ENCODE measurements at places on chromosomes 6 and 20.

DNA sequence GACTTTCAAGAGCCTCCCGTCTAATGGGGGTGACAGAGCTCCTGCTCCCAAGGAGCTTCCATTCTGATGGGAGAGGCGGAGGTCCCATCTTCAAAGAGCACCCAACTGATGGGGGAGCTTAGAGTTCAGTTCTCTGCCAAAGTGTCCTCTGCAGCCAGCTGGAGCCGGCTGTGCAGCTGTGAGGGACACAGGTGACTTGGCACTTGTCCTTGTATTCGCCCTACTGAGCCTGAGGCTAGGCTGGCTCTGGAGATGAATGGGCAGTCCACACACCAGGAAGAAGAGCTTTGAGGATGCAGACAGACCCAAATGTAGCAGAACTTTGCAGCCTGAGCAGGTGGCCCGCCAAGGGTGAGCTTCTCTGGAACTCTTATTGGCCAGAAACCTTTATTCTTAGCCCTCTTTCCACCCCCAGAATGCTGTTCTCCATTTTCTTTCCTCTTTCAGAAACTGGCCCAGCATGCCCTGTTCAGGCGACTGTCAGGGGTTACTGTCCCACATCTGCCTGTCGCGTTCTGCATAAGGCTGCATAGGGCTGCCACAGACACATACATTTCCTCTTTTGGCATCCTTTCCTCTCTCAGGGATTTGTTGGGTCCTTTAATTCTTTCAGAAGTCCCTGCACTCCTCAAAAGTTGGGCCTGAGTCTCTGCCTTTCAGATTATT is 108.7 kb upstream of the LRFN2 start:
- no peak for DNase-seq

- no peak for DNase-seq
These were observed 182.4 kb upstream of the MCHR2 start for GRCh38 chr6:100176311-100176950.

- DNase-seq: no peak
These were observed 205.6 kb downstream of the DTNBP1 start for GRCh38 chr6:15457121-15457650.

GRCh38 chr6:385614-386013 is 5.9 kb upstream of the IRF4 start:
- no peak for DNase-seq

DNA sequence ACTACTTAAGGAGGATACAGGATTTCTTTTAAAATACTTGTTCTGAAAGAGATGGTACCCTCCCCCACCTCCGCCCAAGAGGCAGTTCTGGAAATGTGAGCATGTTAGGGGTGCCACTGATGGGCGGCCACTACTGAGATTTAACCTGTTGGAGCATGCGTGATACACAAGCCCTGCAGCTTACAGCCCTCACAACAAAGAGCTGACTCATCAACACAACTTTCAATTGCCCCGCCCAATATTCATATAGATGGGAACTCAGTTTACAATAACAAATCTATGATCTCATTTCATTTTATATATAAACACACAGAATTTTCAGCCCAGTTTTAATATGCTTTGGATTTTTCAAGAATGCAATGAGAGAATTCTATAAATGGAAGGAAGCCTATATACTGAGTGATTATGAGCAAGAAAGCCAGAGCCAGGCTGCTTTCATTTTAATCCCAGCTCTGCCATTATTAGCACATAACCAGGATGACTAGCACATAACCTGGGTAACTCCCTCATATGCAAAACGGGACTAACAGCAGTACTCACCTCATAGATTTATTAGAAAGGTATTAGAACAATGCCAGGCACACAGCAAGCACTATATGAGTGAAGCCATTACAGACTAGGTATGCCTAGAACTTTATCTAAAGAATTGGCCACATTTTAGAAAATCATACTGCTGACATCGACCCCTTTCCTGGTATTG is 45.6 kb upstream of the IPCEF1 start:
- DNase-seq: no peak

GRCh38 chr6:154710689-154711088 is 22.5 kb upstream of the SCAF8 start:
- no peak for DNase-seq

GRCh38 chr6:150146436-150146835 is 3.6 kb downstream of the PPP1R14C start:
- DNase-seq: no peak

- no peak for DNase-seq
These were observed 24.1 kb upstream of the TFAP2D start for GRCh38 chr6:50689210-50689609.

GRCh38 chr6:153873541-153873940 is 165.5 kb upstream of the OPRM1 start:
- no peak for DNase-seq

DNA sequence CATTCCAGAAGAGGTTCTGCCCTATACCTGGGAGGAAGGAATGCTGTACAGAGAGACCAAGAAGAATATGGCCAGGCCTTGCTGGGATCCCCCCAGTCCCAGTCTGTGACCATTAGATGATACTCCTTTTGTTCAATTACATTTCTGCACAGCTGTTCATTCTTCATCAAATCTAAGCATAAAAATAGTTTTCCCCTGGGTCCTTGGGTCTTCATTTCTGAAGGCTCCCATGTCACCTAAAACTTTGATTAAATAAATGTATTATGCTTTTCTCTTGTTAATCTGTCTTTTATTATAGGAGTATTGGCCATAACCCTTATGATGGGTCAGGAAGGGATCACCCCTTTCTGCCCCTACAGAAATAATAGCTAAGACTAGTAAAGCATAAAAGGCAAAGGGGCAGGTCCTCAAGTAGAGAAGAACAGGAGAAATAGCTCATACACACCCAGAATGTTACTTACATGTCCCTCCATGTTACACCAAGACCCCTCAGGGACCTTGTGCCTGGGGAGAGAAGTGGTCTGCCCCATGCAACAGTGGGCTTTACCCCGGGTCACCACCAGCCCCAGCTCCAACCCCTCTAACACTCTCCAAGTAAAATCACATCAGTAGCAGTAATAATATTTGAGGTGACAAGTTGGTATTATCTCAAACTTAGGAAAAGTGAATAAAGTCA is 2.1 kb upstream of the LTA start:
- DNase-seq: no peak

GRCh38 chr6:7905416-7905815 is 5.2 kb downstream of the TXNDC5 start:
- DNase-seq: no peak

- no peak for DNase-seq
These were observed 11.2 kb downstream of the TFAP2D start for GRCh38 chr6:50724381-50725124.

DNA sequence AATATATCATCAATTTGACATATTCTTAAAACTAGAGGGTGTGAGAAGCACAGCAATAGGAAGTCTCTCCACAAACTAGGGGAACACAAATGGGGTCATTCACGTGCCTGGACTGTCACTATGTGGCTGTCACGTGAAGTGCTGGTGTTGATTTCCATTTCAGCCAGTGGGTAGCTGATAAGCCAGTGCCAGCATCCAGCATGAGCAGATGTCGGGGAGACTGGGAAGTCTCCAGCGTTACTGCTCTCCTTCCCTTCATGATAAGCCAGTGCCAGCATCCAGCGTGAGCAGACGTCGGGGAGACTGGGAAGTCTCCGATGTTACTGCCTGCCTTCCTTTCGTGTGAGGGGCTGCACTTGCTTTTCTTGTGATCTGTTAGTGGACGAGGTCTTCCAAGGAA is 5.6 kb upstream of the SLC17A9 start:
- DNase-seq: no peak

GRCh38 chr6:136521427-136521826 is 28.8 kb downstream of the MAP7 start:
- DNase-seq: no peak

- DNase-seq: no peak
These were observed 523.4 kb upstream of the CDH4 start for GRCh38 chr20:60728705-60729104.

DNA sequence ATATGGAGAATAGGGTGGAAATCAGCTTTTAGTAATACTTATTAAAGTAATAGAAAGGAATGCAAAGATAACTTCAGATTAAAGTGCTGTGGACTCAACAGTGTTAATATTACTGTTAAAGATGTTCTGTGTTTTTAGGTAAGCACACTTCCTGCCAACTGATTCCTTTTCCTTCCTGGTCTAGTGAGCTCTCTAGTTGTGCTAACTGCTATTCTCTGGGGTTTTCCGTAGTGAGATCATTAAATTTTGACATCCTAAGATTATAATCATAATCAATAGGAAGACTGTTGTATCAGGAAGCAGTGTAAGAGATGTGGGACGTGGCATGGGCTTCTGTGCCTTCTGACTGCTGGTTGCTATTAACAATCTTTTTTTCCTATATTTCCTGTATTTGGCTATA is 1.2 kb upstream of the TMEM217 start:
- no peak for DNase-seq

DNA sequence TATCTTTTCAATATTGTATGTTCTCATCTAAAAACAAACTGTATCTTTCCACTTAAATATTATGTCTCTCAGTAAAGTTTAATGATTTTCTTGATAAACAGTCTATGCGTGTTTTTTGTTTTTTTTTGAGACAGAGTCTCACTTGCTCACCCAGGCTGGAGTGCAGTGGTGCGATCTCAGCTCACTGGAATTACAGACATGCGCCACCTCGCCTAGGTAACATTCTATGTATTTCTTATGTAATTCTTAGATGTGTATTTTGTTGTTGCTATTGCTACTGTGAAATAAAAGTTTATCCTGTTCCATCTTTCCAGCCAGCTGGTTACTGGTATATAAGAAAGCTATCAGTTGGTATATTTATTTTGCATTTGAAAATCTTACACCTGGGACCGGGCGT is 29.4 kb downstream of the ABHD12 start:
- DNase-seq: no peak

GRCh38 chr6:24451581-24452388 is 37.6 kb downstream of the GPLD1 start:
- no peak for DNase-seq

DNA sequence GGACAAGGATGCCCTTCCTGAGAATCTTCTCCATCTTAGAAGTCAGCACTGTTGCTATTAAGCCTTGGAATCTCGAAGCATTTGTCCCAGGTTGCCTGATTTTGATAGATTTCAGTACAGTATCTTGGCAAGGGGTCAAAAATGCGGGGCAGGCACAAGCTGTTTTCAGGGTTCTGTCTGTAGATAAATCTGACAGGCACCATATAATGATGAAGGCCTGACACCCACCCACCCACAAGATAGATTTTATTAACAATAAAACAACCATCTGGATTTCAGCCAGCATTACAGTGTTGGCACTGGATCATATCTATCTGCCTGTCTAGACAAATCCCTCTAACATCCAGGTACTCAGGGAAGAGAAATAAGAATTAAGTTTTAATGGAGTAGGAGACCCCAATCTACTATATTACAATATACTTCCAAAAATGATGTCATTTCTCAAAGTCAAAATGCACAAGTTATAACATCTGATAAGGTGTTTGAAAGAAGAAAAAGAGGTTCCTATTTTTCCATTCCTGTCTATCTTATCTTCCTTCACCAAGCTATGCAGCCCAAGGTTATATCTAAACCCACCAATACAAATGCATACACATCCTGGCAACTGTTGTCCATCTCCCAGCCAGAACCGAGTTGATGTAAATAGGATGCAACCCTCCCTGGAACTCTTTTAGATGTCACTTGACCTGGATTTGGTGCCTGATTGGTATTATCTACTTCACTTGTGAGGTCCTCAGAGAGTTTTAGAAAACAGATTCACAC is 10.7 kb downstream of the NEDD9 start:
- DNase-seq: no peak

GRCh38 chr20:38170826-38171674 is 6.0 kb upstream of the TGM2 start:
- no peak for DNase-seq

DNA sequence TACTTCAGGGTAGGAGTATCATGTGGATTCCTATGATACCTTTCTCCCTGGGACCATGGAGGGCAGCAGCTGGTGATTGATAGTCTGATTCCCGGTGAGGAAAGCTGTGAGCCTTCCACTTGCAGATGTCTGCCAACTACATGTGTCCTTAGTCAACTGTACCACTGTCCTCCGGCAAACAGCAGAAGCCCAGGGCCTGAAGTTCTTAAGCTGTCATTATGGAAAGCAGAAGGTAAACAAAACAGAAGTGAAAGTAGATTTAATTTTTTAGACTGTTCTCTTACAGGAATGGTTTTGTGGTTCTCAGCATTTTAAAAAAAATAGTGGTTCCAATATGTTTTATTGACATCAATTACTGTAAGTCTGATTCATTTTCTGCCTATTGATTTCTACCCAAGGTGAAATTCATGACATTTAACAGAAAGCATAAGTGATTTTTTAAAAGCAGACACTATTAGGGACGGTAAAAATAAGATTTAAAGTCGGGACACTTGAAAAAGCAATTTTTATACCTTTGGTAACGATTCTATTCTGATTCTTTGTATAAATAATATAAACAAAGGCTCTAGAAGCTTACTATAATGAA is 36.6 kb downstream of the PTPN1 start:
- DNase-seq: no peak

DNA sequence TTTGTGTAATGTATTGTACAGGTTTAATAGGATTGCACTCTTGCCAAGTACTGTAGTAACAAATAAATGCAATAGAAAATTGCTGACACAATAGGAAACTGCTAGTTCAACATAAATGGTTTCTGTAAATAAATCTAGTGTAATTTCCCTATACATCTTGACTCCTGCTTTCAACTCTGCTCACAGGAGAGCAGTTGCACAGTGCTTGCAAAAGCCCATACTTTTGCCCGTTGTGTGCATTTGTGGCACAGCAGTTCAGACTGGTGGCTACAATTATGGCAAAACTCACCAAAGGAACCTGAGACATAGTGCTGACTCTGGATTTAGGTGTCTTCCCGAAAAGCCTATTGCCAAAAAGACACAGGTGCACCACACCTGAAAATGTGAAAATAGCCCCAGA is 953.3 kb upstream of the SLC35B3 start:
- DNase-seq: no peak

- no peak for DNase-seq
These were observed 141.7 kb downstream of the NKAIN2 start for GRCh38 chr6:123945386-123945785.

DNA sequence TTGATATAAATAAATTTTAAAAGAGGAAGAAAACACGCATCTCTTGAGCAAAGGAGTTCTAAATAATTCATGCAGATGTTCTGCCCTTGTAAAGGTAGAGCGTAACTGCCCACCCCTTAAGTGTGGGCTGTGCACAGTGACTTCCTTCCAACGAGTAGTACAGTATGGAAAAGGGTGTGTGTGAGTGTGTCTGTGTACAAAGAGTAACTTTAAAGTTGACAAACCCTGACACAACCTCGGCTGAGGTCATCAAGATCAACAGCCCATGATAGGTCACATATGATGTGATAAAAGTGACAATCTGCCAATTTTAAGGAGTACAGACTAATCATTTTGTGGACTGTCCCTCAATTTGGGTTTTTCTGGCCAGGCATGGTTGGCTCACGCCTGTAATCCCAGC is 225.7 kb downstream of the ATXN1 start:
- DNase-seq: no peak

Data from stimulated activated CD8-positive, alpha-beta memory T cell treated with anti-CD3 and anti-CD28 coated beads, Interleukin-7, amount 100 ng/mL, for 1 hour (primary cell).